Central memory CD8-positive, alpha-beta T cell (primary cell): ENCODE measurements at places on chromosomes 6 and 20.

DNA sequence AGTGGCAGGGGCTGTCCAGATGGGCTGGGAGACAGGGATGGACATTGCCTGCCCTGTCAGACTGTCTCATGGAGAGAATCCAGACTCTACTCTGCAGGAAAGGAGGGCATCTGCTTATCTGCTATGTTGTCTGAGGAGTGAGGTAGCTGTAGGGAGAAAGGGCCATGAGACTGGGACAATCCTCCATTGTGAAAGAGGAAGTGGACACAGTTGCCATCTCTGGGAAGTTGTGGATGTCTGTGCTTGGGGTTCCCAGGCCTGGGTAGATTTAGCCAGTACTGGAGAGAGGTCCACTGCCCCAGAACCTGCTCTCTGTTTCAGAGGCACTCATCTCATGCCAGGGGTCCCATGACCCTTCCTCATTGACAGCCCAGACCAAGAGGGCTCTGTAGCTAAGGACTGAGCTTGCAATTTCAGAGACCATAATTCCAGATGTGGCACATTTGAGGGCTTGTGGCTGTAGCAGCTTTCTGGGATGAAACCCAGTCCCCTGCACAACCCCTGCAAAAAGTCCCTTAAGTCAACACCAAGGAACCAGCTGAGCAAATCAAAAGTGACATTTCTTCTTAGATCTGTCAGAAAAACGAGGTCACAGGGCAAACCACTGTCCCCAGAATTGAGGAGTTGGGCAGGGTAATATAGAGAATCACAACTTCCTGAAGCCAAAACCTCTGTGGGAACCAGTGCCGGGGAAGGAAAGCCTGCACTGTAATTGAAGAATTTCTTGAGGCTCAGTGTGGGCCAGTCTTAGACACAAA lies 4.1 kb upstream of the SIRPG start:
- peaks cover 91% of the 10 kb centered on the region for H3K4me1 ChIP-seq
- H3K36me3 ChIP-seq = peaks cover 1% of the 10 kb centered on the region
- DNase-seq = no peak

DNA sequence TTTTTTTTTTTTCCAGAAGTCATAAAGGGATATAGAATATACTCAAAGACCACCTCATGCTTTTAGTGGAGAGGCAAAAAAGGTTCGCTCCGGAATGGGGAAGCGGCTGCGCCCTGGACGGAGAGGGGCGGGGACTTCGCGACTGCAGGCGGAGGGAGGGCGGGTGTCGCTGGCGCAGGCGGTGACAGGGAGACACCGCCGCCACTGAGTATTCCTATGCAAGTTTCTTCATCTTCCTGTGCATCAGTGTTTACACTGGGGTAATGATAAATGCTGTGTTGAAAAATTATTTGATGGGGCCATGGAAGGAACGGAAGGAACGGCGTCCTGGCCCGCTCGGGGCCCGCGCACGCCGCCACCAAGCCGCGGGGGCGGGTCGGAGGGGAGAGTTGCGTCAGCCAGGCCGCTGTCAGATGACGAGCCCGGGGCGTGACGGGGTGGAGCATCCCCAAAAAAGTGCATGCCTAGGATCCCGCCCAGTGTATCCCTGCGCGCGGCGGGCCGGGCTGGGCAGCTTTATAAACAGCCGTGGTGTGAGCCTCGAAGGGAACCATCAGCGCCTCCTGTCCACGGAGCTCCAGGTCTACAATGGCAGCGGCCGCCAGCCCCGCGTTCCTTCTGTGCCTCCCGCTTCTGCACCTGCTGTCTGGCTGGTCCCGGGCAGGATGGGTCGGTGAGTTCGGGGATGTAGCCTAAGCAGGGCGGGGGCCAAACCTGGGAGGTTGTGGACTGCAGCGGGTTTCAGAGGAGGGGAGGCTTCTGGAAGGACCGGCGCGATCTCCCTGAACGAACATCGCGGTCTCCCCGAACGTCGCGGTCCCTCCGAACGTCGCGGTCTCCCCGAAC lies at the start of gene ULBP1:
ULBP1 (plus strand) TSS at position 482 of the 846 bp plus-strand sequence; CDS start at position 589, 107 bp downstream.
- peak within 1 kb of the TSS; percentile 89 for H3K27ac ChIP-seq
- peaks cover 94% of the 10 kb centered on the region for H3K27me3 ChIP-seq
- peaks cover 34% of the 10 kb centered on the region for H3K4me1 ChIP-seq
- H3K4me3 ChIP-seq = peak within 1 kb of the TSS; percentile 86
- peaks cover 5% of the 10 kb centered on the region for H3K36me3 ChIP-seq
- peak; percentile 43 for DNase-seq

DNA sequence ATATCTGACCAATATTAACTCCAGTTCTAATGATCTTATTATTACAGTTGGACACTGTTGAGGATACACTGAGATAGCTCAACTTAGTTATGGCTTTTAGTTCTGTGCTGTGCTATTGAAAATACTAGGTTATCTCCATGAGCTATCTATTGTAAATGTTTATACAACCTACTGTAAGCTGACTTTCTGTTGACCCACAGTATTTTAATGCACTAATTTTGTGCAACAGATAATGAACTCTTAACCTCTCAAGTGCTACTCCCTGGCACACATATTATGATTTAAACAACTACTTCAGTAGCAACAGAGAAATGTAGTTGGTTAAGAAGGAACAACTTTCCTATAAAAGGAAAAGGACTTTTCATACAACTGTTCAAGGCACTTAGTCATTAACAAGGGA lies 5.2 kb upstream of the MMS22L start:
- H3K4me3 ChIP-seq = no peak overlapping the region
- H3K36me3 ChIP-seq = peaks cover 5% of the 10 kb centered on the region
- no peaks in the 10 kb centered on the region for H3K4me1 ChIP-seq
- no peaks in the 10 kb centered on the region for H3K27me3 ChIP-seq
- no peak for DNase-seq

DNA sequence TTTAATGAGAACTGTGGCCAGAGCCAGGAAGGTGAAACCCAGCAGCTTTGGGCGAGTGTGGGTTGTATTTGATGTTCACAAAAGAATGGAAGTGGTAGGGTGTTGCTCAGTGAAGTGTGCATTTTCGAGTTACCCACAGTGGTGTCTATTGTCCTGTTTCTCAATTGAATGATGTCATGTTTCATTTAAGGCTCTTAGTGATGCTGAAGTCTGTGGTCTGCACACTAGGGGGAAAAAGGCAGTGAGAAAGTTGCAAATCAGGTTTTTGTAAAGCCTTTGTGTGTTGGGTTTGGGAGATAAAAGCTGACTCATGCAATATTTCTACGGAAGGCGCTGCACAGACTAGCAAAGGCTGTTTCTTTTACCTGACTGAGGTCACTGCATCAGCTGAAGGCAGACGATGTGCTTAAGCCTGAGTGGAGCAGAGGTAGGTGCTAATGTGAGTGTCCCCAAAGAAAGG lies 121.1 kb downstream of the PLEKHG1 start:
- H3K4me3 ChIP-seq = no peak overlapping the region
- peaks cover 31% of the 10 kb centered on the region for H3K4me1 ChIP-seq
- DNase-seq = no peak
- H3K27me3 ChIP-seq = no peaks in the 10 kb centered on the region

DNA sequence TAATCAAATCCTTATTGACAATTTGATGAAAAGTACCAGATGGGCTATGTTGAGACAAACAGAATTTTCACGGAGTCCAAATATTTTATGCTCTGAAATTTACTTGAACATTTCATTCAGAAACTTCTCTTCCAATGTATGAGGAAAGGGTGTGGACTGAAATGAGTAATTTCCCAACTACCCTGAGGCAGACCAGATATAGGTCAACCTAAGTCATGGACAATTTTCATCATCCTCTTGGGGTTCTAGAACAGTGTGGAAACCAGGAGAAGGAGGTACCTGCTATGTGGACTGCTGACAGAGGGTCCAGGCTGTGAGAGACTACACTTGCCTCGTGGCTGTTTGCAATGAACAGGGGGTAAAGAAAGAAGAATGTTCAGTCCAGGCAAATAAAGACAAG lies 323.0 kb downstream of the ESR1 start:
- no peaks in the 10 kb centered on the region for H3K27me3 ChIP-seq
- no peak overlapping the region for H3K4me3 ChIP-seq
- no peak overlapping the region for H3K27ac ChIP-seq
- no peaks in the 10 kb centered on the region for H3K4me1 ChIP-seq
- DNase-seq = no peak

DNA sequence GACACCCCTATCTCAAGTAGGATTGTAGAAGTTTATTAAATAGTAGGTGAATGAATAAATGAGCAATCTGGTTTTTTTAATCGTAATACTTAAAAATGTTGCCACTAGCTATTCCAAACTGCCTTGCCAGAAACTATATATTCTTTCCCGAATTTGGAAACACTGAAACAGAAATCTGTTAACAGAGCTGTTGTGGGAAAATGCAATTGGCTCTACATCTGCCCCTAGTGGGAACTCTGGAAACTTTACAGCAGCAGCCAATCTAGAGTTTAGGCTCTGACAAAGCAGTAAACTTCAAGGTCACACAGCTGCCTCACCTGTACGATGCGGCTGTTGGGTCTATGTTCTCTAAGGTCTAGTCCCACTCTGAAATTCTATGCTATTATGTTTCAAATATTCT lies 41.7 kb downstream of the SYNE1 start:
- no peaks in the 10 kb centered on the region for H3K27me3 ChIP-seq
- peak overlapping the region; percentile 4 for H3K27ac ChIP-seq
- DNase-seq = no peak
- H3K4me3 ChIP-seq = no peak overlapping the region
- H3K36me3 ChIP-seq = peaks cover 7% of the 10 kb centered on the region

- no peaks in the 10 kb centered on the region for H3K4me1 ChIP-seq
- H3K4me3 ChIP-seq = no peak overlapping the region
- H3K27me3 ChIP-seq = no peaks in the 10 kb centered on the region
- no peak overlapping the region for H3K27ac ChIP-seq
- DNase-seq = no peak
These were observed 78.1 kb downstream of the PPP1R3G start for GRCh38 chr6:5163247-5163646.

DNA sequence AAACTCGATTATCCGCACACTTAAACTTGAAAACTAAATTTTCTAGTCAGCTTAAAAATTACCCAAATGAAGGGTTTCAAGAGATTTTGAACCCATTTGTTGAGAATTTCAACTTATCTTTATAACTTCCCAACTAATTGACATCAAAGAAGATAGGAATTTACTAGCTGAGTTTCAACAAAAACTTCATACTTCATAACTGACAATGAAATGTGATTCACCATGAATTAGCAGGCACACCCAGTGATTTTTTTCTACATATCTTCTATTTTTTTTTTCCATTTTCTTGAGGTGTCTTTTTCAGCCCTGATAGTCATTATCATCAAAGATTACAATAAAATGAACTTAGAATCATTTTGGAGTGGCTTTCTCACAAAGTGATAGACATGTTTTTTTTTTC lies 26.7 kb downstream of the TNFAIP3 start:
- H3K36me3 ChIP-seq = no peaks in the 10 kb centered on the region
- H3K27ac ChIP-seq = no peak overlapping the region
- H3K4me3 ChIP-seq = no peak overlapping the region
- no peaks in the 10 kb centered on the region for H3K27me3 ChIP-seq
